Stimulated activated naive B cell treated with anti-CD40 and anti-IgM and Interleukin-4, amounts not matched to agents 10 μg/mL and 1 μg/mL and 100 μg/mL, for 72 hours (primary cell): ENCODE measurements at places on chromosomes 5 and 9.

DNA sequence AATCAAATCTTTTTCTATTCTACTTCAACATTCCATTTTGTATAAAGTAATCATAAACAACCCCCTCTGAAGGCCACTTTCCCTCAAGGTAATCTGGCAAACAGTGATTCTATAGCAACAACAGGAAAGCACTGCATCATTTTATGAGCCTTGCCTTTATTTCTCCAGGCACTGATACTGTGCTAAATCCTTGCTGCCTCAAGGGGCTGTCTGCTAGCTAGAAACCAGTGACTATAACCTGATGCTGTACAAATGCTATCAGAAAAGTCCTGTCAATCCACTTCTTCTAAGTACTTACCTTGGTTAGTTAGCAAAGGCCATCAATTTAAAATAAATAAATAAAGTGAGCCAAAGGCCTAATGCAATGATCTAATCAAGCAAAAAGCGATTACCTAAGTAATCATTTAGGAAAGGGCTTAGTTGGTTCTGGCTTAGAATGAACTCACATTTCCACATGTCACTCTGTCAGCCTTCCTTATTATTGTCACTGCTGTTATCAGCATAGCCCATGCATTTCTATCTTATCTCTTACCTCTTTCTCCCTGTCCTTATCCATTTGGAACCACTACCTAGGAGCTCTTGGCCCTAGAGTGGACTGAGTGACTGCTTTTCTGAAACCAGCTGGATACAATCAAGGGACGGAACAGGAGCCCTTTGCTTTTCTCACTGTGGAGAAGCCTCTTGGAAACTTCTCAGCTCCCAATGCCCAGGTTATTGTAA is 246.1 kb upstream of the MEF2C start:
- no peak for DNase-seq

DNA sequence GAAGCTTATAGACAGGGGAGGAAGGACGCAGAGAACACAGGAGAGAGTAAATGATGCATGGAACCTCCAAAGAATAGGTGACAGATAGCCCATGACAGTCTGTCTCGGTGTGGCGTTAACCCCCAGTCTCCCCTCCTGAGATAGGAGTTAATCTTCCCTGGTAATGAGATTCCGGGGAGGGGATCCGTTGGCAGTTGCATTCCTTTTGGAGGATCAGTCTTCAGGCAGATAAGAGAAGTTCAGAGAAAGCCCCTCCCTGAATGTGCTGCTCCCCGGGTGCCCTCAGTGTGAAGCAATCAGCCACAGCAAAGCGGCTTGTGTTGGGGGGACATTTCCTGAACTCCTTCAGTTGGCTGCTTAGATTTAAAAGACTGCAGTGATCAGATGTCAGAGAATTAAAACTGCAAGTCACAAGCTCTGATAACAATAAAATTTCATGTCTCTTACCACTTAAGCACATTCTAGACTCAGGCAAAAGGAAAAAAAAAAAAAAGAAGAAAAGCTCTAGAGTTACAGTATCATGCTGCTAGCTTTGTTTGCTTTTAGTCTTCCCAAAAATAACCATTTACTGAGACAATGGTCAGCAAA is 121.1 kb downstream of the EGFLAM start:
- DNase-seq, result no peak

- no peak for DNase-seq
These were observed 592.1 kb downstream of the PRELID2 start for GRCh38 chr5:145243016-145243415.

DNA sequence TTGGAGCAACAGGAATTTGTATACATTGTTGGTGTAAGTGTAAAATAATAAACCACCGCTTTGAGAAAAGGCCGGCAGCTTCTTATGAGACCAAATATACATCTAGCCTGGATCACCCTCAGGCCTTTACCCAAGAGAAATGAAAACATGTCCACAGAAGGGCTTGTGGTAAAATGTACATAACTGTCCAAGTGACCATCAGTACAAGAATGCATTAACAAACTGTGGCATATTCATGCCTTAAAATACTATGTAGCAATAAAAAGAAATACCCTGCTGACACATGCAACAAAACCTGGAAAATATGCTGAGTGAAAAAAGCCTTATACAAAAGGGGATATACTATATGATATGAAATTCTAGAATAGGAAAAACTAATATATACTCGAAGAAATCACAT is 311.9 kb upstream of the TRPC7 start:
- no peak for DNase-seq

DNA sequence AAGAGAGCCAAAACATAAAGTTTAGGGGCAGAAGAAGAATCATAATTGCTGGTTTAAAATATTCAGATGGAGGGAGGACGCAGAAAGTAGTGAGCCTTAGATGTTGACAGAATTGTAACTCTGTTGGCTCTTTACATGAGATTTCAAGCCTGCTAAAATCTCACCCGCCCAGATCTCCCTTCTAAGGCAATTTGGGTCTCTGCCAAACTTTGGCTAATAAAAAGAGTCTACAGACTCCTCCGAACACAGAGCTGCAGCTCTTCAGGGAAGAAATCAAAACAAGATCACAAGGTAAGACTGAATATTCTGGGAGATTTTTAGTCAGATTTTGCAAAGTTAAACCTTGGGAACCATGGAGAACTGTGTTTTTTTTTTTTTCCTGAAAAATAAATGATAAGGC is at the start of gene IL33:
Gene IL33, plus strand, starts transcription at position 246 of the 400 bp plus-strand sequence. CDS start 25,888 bp downstream, outside the sequence.
- DNase-seq, result no peak

GRCh38 chr9:98084396-98084795 is 27.9 kb downstream of the NANS start:
- no peak for DNase-seq

GRCh38 chr9:89000973-89001916 is 10.0 kb downstream of the S1PR3 start:
- DNase-seq, result peak; percentile 61

DNA sequence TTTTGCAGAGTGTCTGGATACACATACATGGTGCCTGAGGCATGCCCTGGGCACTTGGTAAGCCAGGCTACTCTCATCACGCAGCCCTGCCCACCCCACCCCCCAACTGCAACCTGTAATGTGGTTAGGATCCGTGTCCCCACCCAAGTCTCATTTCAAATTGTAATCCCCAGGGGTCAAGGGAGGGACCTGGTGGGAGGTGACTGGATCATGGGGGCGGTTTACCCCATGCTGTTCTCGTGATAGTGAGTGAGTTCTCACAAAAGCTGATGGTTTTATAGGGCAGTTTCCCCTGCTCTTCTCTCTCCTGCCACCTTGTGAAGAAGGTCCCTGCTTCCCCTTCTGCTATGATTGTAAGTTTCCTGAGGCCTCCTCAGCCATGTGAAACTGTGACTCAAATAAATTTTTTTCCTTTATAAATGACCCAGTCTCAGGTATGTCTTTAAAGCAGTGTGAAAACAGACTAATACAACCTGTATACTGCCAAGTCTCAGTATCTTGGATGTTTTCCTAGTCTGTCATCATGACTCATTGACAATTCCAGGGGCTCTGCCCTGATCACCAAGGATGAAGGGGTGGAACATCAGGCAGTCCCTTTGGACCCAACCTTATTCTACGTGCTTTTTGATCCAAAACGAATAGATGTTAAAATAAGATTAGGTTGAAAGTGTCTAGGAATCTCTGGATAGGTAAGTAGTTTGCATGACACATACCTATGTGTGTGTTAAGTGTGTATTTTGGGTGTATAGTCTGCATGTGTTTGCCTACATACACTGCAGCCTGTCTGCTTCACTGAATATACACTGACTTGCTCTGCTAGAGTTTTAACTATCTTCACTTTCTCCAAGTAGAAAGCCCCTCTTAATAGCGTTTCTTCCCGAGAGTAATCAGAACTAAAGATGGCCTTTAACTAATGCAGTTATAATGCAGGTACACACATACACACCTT is 293.8 kb downstream of the SLIT3 start:
- DNase-seq, result no peak

DNA sequence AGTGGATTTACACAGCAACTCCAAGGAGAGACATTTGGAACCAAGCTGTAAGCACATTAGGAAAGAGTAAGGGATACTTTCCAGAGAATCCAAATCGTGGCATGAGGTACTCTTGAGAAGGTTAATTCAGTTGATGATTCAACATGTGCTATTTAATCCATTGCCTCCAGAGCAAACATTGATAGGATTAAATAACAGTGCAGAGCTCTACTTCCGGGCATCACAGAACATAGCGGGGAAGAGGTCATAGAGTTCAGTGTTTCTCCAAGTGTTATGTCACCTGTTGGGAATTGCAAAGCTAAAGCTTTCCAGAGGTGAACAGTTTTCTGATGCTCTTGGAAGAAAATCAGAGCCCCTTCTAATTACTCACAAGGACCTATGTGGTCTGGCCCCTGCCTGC is 127.5 kb downstream of the PPP2R2B start:
- no peak for DNase-seq

DNA sequence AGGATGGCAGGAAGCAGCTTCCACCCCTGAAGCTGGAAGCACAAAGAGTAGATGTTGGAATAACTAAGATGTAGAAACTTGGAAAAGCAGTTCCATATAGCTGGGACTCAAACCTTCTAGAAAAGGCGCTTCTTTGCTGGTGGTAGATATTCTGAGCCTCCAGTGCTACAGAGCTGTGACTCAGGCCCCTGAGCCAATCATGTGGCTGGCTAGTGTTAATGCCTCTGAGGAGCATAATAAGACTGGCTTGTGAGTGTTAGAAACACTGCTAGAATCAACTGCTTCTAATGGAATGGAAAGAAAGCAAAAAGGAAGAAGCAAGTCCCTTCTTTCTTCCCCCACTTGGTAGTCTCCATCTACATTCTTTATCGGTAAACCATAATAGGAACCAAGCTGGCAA is 234.2 kb upstream of the DMAC1 start:
- no peak for DNase-seq

DNA sequence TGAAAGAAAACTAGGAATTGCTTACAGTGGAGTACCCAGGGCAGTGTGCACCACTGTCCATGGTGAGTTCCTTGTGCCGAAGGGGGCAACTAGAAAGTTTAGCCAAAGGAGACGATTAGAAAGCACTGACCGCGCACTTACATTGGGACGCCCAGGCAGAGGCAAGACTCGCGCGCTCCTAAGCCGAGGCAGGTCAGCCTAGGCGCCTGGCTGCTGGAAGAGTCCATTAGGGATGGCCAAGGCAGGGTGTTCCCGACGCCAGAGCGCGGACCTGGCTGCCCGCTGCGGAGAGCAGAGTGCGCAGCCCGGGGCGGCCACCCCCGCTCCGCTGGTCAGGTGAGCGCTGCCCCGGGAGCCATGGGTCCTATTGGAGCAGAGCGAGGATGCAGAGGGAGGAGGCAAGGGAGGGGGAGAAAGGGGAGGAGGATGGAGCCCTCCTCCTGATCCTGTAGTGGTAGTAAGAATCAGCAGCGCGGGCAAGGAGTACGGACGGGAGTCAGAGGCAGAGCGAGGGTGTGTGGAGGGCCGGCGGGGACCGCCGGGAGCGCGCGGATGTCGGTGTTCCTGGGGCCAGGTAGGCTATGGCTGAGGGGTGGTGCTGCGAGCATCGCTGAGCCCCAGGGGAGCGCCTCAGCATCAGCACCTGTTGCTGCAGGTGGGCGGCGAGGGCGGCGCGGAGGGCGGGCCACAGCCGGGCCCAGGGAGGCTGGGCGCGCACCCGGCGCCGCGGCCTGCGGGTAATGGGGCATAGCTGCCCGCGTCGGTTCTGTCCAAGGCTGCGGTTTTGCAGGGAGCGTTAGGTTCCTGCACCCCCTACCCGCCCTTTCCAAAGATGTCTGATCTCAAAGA is at the start of gene ADGRV1:
Gene ADGRV1, plus strand, starts transcription at position 454 of the 849 bp plus-strand sequence. Its CDS starts 99 bp downstream, at position 553.
- DNase-seq, result no peak
